SK-N-SH treated with all-trans-retinoic acid at 6 μM for 48 hours (cell line): ENCODE measurements at places on chromosomes 4 and X.

- peak; percentile 70 for ATAC-seq
Measured at GRCh38 chrX:80578517-80579105, 158.4 kb downstream of the TENT5D start.

DNA sequence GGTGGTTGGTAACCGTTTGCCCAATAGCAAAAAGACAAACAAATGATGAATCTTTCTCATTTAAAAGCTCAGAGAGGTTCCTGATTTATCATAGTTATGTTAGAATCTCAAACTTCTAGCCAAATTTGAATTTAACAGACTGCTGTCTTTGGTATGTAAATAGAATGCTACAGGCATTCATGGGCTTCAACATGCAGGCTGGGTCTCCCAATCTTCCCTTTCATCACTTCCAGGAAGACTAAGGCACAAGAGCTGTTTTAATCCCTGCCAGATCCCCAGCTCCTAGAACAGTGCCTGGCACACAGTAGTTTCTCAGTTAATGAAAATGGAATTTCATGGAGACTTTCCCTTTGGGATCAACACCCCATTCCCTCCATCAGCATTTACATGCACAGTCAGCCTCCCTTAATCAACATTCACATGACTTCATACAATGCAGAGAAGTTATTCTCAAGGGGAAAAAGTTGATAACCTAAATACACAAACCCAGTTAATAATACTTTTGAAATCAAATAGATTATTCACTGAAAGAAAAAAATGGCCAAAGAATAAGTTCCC is 107.6 kb upstream of the C1QTNF7 start:
- no peak for ATAC-seq

DNA sequence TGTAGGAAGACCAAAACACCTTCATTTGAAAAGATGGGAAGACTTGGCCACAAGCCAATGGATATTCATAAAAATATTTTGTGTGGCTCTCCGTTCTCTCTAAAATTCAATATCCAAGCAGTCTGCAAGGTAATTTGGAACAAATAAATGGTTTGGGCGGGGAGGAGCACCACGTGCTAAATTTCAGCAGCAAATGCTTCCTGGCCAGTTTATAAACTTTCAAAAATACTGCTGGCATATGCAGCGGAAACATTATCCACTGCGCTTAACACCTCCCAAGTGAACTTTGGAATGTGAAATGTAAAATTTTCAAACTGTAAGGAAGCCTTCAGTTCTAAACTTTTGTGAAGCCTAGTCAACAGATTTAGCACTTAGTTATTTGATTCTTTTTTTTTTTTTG is 191.0 kb downstream of the NSUN7 start:
- ATAC-seq = no peak

DNA sequence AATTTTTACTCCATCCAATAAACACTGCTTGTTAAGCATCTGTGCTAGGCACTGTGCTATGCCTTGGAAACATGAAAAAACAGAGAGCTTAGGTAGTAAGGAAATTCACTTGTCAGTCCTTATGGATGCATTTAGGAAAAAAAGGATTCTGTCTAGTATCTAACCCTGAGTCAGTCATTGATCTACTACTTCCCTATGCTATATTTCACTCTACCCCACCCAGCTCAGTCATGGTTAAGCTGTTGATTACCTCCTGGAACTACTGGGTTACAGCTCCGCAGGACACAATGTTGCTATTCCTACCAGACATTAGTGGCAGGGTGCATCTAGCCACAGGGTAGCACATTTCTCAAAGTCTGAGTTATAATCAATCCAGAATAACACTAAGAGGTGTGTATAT is 2.9 kb upstream of the USP53 start:
- ATAC-seq = no peak

DNA sequence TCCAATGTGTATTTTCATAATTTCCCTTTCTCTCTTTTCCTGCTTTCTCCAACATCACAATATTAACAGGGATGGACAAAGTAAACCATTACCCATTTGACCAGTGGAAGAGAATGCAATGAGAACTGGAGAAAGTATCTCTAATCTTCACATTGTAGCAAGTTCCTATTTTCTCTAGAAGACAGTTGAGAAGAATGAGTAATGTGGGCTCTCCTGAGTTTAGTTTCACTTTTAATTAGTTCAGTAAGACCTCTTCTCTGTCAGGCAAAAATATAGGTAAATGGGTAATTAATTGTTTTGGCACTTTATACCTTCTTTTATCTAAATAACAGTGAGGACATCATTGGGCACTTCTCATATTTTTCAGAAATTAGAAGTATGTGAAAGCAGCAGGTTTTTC is 602.0 kb downstream of the GLUD2 start:
- no peak for ATAC-seq

GRCh38 chr4:99054428-99054994 is 34.1 kb downstream of the ADH5 start:
- ATAC-seq = no peak

DNA sequence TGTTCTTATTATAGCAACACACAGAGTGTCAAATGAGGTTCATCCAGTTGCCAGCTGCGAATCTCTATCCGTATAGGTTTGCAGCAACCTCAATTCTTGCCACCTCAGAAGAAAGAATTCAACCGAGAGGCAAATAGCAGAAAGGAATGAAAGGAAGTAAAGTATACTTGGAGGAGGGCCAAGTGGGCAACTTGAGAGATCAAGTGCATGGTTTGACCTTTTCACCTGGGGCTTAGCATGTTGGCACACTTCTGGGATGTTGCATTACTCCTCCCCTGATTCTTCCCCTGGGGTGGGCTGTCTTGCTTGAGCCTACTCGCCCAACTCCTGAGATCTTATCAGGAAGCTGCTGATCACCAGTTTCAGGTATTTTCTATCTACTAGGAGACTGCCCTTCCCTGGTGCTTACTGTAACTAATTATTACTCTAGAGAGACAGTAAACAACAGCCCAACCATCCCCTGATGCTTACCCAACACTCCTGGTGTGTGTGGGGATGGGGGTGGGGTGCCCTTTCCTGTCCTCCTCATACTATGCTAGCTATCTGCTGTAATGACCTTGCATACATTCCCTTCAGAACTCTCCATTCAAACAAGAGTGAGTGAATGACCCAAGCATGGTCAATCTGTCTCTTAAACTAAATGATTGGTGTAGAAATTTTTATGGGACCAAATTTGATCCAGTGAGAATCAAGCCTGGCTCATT is 7.3 kb upstream of the TMEM33 start:
- no peak for ATAC-seq

DNA sequence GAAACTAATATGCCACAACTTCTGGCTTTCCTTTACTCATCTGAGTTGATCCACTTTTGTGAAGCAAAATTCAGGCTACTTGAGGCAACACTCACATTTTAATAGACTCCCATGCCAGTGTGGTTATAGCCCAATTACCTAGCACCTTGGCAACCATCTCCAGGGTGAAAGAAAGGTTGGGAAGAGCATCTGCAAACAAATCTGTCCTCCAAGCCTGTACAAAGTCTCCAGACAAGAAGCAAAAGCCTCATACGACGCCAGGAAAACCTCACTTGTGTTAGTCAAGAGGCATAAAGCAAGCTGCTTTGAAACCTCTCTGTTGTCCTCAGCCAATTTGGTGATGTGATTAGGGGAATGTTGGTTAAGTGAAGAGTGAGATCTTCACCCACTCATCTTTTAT is 246.6 kb downstream of the THOC2 start:
- no peak for ATAC-seq

DNA sequence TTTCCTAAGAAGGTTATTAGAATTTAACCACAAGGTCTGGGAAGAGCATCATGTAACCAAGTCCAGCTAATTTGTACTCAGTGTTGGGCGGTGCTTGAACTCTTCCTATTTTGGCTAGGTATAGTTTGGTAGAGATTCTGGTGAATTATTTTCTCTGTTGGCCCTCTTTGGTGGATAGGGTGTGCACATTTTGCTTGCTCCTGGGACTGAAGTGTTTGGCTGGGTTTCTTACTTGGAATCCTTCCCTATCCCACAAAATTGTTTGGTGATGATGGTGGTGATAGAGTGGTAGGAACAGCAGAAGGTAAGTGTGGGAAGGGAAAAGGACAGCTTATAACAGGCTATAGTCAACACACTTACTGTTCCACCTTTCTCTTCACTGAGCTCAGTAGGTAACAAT is 194.8 kb upstream of the GPC4 start:
- ATAC-seq = no peak

DNA sequence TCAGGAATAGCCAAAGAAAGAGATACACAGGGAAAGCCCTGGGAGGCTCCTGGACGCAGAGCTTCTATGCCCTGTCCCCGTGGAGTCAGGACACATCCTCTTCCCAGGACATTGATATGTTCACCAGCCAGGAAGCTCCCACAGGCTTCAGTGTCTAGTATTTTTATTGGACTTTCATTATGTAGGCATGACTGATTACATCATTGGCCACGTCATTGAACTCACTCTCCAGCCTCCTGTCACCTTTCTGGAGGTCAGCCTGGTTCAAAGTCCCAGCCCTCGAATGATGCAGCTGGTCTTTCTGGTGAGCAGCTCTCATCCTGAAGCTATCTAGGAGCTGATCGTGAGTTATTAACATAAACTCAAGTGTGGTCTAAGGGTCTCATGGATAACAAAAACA is 104.1 kb downstream of the CPEB2 start:
- no peak for ATAC-seq

DNA sequence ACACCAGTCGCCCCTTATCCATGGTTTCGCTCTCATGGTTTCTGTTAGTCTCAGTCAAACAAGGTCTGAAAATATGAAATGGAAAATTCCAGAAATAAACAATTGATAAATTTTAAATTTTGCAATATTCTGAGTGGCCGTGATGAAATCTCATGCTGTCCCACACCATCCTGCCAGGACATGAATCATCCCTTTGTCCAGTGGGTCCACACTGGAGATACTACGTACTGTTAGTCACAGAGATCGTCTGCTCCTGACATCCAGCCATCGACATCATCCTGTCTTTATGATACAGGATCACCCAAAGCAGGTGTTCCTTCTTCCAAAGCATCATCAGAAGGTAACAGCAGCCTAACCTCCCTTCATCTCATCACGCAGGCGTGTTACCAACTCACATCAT is 76.5 kb upstream of the MSX1 start:
- ATAC-seq = no peak

DNA sequence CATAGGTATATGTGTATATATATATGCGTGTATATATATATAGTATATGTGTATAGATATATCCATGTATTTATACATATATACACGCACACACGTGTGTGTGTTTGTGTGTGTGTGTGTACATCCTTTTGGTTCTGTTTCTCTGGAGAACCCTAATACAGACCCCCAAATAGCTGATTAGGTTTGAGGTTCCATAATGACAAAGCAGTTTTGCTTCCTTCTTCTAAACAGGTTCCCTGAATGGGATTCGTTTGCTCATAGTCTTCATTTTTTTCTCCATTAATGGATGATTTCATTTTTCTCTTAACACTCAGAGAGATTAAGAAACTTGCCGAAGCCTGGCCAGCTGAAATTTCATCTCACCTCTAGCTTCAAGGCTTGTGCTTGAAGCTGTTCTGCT is 234.0 kb upstream of the BCOR start:
- no peak for ATAC-seq

GRCh38 chr4:112564706-112565270 is 48.8 kb upstream of the NEUROG2 start:
- ATAC-seq = no peak

- peak; percentile 55 for ATAC-seq
Measured at GRCh38 chrX:34893741-34894140, 48.9 kb upstream of the FAM47B start.

GRCh38 chrX:47482065-47482511 is 934 bp downstream of the ZNF41 start:
- ATAC-seq = no peak; the same call in 2 of the 3 replicates

DNA sequence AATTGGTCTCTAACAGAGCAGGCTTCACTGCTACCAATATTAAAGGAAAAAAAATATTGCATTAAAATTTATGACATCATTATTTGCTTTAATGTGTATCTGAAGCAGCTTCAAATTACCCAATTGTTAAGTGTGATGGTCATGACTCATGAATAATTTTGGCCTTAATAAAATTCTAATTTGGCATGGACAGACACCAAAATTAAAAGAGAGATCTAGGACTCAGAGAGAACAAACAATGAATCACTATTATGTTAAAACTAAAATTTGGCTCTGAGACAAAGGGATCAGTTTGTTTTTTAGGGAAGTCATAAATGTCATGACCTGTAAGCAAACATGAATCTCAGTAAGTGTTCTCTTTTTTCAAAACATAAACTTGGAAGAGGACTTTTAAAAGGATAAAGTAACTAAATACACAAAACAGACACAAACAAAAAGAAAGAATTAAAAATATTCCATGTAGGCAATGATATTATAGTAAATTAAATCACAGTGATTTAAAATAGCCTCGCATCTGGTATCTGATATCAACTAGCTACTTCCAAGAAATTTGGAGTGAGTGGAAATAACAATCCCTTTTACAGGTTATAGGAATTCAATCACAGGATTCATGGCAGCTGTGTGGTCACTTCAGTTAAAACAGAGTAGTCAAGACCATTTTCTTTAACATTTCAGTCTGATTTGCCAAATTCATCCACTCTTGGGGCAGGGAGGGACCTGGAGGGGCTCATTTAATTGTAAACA is 11.6 kb downstream of the VEGFC start:
- peak; percentile 41 for ATAC-seq

DNA sequence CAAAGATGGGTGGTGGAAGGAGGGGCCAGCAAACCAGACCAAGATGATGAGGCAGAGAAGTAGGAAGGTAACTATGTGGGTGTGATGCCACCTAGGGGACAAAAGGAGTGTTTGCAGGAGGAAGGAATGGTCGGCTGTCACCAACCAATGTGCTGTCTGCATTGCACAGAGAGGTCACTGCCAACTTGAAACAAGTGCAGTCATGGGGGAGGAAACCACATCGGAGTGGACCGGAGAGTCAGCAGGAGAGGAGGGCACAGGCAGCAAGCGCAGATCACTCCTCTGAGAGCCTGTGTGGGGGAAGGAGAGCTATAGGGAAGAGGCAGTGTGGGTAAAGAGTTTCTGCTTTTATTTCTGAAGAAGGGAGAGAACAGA is 38.5 kb upstream of the FGFBP2 start:
- peak; percentile 99 for ATAC-seq

GRCh38 chr4:185061610-185062009 is 43.3 kb downstream of the HELT start:
- no peak for ATAC-seq

- ATAC-seq = peak; percentile 85
Measured at GRCh38 chr4:176123710-176124407, 58.2 kb downstream of the WDR17 start.

GRCh38 chr4:178556796-178557195 is 1114.6 kb upstream of the AGA start:
- no peak for ATAC-seq

DNA sequence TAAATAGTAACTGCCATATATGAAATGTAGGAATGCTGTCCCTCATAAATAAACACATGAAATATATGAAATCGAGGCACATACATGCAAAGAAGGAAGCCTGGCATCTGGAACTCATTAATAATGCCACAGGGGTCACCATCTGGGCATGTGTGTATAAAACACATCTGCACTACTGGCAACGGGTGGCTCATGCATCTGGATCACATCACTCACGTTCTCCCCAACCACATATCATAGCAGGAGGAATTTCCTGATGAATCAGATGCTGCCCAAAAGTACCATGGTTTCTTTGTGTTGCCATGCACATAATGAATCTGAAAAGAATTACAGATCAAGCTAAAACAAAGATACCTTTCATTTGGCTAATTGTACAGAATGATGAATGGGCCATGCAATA is 28.6 kb downstream of the RNF175 start:
- ATAC-seq = peak; percentile 70; the same call in 2 of the 3 replicates

- ATAC-seq = peak; percentile 43; the same call in 2 of the 3 replicates
Measured at GRCh38 chr4:48334900-48335384, 6.4 kb upstream of the SLAIN2 start.
